ENCODE measurements at places on chromosomes 5 and 9.

DNA sequence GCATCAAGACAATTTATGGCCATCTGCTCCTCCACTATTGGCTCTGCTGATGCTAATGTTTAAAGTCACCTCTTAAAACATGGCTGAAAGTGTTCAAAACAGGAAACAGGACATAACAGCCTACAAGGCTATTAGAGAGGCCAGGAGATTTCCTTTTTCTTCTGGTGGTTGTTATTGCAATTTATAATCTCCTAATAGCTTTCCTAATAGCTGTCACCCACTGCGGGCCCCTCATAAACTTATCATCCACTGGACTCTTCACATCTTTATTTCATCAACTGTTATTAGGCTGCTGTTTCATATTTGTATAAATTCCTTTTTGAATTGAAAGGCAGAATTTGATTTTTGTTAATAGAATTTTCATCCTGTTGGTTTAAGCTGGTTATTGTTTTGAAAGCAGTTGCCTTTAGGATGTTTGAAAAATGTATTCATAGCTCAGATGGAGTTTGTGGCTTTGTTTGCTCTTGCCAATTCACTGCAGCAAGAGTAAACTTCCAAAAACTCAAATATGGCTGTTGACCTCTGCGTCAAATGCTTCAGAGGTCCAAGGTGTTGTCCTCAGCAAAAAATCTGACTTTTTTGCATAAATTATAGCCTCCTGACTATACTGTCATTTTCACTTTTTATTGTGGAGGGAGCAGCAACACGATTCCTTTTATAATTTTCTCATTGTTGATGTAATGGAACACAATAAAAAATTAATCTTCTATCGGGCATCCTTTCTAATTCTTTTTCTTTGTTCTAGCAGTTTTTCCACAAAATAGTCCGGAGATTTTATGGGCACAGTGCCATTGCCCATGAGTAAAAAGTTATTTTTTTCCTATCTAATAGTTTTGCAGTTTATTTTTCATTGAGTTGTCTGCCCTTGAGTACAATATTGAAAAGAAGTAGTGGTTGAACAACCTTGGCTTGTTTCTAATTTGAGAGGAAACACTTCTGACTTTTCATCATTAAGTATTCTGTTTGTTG, 69.3 kb downstream of the MAT2B start:
- peak; percentile 46 for DNase-seq

DNA sequence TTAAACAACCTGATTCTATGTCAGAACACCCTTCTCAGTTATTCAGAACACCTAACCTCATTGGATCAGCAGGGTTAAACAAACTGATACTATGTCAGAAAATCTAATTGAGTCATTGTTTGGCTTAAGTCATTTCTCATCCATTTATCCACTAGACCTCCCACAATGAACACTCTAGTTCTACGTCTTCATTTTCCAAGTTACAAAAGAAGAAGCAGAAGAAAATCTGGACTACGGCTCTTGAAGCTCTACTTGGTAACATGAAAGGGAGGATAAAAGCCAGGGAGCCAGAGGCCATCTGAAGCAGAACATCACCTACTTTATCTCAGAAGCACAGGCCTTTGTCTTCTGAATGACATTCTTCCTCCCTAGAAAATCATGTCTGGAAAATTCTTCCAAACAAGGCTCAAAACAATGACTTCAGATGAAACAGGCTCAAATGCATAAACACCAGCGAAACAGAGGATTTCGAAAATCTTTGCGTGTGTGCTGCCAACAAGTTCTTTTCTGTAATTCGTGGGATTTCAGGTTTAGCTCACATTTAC, 35.4 kb upstream of the TGFBI start:
- no peak for DNase-seq

DNA sequence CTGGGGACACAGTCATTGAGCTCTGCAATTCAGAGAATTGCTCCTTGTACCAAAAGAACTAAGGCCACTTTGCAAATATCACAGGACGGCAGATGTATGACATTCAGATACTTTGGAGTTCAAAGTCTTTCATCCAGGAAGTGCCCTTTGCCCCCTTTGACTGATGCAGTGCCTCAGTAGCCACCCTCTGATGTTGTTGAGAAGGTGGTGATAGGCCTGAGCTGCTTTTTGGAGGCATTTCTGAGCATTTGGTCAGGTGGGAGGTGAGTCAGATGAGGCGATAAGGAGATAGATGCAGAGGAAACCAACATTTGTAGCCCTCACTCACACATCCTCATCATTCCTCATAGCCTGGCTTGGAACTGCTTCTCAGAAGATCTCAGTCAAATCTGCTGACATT, 63.4 kb downstream of the ANGPTL2 start:
- DNase-seq: no peak

DNA sequence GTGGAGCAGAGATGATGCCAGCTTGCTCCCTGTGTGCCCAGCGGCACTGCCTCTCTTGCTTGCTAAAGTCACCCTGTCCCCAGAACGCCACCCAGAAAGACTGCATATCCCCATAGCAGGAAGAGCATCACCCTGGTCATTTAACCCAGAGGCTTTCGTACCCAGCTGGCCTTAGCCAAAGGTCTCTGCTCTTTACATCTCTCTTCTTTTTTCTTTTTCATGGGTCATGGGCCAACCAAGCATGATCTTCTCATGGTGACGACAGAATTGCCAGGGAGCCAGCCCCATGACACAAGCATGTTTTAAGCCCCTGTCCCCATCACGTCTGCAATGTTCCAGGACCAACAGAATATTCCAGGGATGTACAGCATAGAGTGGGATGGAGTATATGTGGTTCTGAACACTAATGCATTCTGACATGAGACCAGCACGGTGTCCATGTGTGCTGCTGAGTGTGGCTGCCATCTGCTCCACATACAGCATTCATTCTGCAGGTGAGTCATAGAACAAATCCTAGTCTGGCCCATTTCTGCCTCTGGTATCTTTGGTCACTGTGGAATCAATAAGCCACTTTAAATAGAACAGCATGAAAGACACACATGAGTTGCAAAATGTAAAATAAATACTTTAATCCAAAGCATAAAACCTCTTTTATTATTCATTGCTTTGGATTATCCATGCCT, 203.0 kb downstream of the MED10 start:
- no peak for DNase-seq

DNA sequence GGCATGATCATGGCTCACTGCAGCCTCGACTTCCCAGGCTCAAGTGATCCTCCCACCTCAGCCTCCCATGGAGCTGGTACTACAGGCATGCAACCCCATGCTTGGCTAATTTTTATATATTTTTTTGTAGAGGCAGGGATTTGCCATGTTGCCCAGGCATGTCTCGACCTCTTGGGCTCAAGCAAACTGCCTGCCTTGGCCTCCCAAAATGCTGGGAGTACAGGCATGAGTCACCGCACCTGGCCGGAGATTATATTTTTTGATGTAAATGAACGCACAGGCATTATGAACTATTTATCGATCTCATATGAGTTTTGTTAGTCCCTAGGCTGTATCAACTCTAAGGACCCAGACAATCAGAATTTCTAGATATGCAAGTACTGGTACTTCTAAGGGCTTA, 25.5 kb upstream of the CEP120 start:
- no peak for DNase-seq

All from NCI-H524 (cell line).